ENCODE measurements at places on chromosomes 2 and 18. TPM values are rescaled to one million over a fixed set of nuclear protein-coding genes. Genes with fewer than 3 reads are reported as not detected.

Gene SDC1
- total RNA-seq, result 11.0 TPM

Gene UGT1A10
- not detected for total RNA-seq

Gene TMEM127
- total RNA-seq, result 45.2 TPM

Gene PPP1CB
- total RNA-seq, result 270 TPM

Gene DBI
- total RNA-seq, result 172 TPM

Gene CYP27C1
- 0.45 TPM for total RNA-seq
